ENCODE measurements at places on chromosomes 3 and 15.

DNA sequence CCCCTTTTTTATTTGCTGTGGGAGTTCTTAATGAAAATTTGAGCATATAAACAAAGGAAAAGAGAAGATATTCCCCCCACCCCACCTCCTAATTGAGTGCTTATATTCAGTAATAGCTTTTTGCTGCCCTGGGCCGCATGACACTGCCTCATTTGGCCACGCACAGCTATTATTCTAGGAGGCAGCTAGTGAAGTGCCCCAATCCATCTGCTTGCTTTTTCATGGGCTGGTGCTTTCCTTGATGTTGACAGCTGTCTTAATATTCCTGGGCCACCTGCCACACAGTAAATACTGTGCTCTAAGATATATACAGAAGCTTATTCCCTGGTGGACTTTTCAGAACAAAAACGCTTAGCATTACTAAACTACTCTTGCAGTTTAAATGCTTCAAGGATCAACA, 3.8 kb upstream of the CRYBG3 start:
- DNase-seq = no peak

DNA sequence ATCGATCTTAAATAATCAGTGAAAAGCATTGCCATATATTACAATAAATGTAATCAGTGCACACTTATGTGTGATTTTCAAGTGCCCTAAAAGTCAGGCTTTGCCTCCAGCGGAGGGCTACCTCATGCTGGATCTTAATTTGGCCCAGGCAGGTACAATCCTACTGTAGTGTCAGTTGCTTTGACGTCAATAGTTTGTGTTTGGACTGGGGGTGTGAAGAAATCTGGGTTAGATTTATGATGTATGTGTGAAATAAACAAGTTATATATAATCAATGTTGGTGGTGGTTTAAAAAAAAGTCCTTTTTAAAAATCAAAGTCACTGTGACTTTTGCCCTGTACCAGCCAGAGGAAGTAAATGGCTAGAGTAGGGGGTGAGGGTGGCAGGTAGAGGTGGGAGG, 14.0 kb upstream of the RASGRP1 start:
- no peak for DNase-seq

GRCh38 chr3:73327052-73327451, 265.6 kb downstream of the EBLN2 start:
- no peak for DNase-seq

DNA sequence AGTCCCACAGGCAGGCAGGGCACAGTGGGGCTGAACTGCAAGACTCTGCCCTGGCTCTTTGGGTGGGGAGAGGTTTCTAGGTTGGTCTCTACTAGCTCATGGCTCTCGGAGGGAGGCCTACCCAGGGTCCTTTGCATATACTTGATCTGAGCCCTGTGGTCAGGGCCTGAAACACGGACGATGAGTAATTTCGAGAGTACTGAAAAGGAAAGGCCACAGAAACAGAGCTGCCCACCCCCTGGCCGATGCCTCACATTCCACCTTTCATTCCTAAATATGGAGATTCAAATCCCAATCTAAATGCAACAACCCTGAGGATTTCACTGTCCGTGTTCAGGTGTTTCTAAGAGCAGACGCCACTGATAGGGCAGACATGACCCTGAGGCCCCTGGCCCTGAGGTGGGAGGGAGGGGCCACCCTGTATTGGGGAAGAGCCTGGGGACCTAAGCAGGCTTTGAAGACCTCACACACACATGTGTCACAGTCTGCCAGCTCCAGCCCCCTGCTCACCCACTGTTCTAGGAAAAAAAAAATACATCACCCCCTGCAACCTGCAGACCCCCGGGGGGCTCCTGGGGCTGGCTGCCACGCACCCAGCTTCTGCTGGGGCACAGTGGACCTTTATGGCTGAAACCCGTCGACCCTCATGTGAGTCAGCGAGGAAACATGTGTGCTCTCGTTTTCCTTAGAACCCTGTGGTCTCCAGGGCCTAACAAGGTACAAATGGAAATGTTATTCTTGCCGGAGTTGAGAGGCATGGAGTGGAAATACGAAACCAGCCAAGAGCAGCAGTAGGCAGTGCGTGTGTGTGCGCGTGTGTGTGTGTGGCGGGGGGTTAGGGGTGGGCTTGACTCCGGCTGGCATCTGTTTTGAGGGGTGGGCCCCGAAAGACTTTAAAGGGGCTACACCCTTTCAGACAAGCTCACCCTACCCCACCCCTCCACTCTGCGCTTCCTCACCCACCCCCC, 112.7 kb downstream of the CHSY1 start:
- DNase-seq = no peak

GRCh38 chr3:132785292-132785691, 63.1 kb upstream of the NPHP3 start:
- no peak for DNase-seq

DNA sequence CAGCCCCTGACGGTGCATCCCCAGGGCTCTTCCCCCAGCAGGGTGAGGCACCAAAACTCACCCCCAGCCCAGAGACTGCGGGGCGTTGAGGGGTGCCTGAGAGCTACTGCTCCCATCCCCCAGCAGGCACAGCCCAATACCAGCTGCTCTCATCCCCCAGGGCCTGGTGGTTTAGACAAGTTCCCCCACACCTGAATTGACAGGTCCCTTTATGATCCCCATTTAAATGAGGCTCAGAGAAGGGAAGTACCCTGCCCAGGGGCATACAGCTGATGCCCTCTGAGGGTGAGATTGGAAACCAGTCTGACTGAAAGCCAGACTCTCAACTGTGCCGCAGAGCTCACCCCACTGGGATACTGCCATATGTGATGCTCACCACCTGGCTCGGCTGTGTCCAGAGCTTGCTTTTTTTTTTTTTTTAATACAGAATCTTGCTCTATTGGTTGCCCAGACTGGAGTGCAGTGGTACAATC, 20.1 kb downstream of the DUSP7 start:
- DNase-seq = no peak

GRCh38 chr15:70259640-70260508, 162.2 kb upstream of the TLE3 start:
- DNase-seq = no peak

- no peak for DNase-seq
These were observed 227.8 kb upstream of the LYSMD4 start for GRCh38 chr15:99961011-99961441.

DNA sequence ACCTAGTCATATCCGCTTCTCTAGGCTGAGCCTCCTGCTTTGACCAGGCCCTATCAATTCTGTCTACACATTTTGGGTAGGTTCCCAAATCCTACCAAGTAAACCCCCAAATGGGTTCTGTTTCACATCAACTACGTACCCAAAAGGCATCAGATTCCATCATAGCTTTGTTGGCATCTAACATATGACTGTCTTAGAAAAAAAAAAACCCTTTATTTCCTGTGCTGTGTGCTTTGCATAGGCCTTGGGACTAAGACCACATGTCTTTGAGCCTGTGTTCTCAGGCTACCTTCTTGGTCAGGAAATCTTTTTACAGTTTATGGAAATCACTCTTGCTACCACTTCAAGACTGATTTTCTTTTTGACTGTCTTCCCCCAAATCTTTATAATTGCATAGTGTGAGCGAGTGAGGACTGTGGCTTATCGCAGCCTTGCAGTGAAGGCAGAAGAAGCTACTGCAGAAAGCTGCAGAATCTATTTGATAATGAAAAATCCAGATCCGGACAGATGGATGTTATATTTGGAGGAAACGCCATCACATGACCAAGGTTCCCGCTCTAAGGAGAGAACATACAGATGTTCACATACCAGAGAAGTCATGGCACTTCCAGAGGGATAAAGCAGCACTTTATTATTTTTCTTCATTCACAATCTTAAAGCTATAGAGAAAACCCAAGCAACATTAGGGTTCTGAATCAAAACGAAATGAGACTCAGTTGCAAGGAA, 111.2 kb downstream of the EOMES start:
- DNase-seq = no peak

DNA sequence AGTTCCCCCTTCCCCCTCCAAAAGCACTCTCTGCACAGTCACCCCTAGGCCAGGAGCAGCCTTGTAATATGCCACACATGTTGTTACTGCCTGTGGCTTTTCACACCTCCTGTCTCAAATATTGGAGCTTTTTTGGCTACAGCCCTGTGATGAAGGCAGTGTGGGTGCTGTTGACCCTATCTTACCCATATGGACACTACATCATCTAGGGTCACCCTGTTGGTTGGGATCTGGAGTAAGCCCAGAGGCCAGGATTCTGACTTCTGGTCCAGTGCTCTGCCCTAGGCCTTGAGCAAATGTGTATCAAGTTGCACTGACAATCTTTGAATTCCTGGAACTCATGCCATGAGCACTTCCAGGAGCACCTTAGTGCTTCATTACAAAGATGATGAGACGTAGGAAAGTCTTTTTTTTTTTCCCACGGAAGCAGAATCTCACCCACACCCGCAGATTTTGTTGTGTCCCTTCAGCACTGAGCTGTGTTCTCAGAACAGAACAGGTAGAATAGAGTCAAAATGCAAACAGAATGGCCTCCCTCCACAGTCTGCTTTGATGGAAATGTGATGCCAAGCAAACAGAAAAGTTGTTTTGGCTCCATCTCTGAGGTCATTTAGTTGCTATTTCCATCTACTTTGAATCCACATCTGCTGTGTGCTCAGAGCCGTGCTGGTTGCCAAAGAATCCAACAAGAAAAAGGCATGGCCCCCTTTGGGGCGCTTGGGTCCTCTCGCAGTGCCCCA, 49.6 kb downstream of the SMAD3 start:
- no peak for DNase-seq

Measured in CD4-positive, alpha-beta T cell (primary cell).